M059J (cell line): ENCODE measurements at places on chromosomes 1 and 21. TPM values are rescaled to one million over a fixed set of nuclear protein-coding genes. Genes with fewer than 3 reads are reported as not detected.

Gene RNU1-4
- total RNA-seq, result not detected in 2 replicates

Gene SLC44A5
- total RNA-seq, result 0.12 TPM in 1 of 2 replicates, not detected in the other

Gene UCK2
- 40.4 and 48.0 TPM in 2 replicates for total RNA-seq

Gene STX12
- total RNA-seq, result 54.4 and 59.1 TPM in 2 replicates

Gene CFAP74
- not detected in 2 replicates for total RNA-seq

Gene ACTA1
- total RNA-seq, result not detected in 2 replicates

Gene BCAR3
- 52.4 and 72.2 TPM in 2 replicates for total RNA-seq

Gene LENEP
- total RNA-seq, result not detected in 2 replicates

Gene LAMB3
- total RNA-seq, result 31.5 and 62.2 TPM in 2 replicates

Gene UMODL1
- total RNA-seq, result not detected in 2 replicates

Gene NBPF4
- total RNA-seq, result not detected in 2 replicates

Gene LINGO4
- total RNA-seq, result not detected in 2 replicates

Gene ADAMTSL4
- total RNA-seq, result 1.2 and 2.0 TPM in 2 replicates

Gene ENSA
- 231 and 284 TPM in 2 replicates for total RNA-seq

Gene TRIM17
- total RNA-seq, result not detected in 2 replicates

Gene FAM3B
- total RNA-seq, result 0.52 TPM in 1 of 2 replicates, not detected in the other
